ENCODE measurements at places on chromosomes 6 and 20.

DNA sequence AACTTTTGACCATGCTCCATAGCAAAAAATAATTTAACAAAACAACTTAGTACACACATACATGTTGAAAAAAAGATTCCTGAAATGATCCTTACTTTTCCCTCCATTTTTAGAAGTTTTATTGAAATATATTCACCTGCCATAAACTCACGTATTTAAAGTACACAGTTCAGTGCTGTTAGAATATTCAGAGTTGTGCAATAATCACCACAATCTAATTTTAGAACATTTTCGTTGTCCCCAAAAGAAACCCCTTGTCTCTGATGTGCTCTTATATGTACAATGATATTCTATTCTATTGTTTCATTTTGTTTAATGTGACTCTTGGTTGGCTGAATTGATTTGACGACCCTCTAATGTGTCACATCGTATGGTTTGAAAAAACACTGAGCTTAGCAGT, 15.9 kb downstream of the ROS1 start:
- DNase-seq: no peak

GRCh38 chr6:127190552-127190951, 72.1 kb downstream of the RSPO3 start:
- DNase-seq: no peak

- DNase-seq: no peak
Measured at GRCh38 chr6:132669690-132670291, 10.8 kb upstream of the TAAR1 start.

GRCh38 chr6:148629181-148629580, 117.6 kb upstream of the UST start:
- DNase-seq: no peak

DNA sequence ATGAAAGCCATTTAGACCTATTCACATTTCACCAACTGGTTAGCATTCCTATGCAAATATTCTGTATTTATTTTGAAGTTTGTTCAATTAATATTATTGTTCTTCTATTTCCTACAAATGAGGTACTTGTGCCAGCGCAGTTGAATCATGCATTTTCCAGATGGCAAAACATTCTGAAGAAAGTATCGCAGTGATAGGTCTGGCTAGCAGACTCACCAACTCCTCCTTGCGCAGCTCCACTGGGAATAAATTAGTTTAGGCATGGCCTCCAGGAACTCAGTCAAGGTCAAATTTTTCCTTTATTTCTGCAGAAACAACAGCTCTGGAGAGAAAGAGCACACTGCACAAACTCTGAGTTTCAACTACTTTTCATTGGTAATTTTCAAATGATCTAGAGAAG, 437.7 kb downstream of the COL12A1 start:
- DNase-seq: no peak

DNA sequence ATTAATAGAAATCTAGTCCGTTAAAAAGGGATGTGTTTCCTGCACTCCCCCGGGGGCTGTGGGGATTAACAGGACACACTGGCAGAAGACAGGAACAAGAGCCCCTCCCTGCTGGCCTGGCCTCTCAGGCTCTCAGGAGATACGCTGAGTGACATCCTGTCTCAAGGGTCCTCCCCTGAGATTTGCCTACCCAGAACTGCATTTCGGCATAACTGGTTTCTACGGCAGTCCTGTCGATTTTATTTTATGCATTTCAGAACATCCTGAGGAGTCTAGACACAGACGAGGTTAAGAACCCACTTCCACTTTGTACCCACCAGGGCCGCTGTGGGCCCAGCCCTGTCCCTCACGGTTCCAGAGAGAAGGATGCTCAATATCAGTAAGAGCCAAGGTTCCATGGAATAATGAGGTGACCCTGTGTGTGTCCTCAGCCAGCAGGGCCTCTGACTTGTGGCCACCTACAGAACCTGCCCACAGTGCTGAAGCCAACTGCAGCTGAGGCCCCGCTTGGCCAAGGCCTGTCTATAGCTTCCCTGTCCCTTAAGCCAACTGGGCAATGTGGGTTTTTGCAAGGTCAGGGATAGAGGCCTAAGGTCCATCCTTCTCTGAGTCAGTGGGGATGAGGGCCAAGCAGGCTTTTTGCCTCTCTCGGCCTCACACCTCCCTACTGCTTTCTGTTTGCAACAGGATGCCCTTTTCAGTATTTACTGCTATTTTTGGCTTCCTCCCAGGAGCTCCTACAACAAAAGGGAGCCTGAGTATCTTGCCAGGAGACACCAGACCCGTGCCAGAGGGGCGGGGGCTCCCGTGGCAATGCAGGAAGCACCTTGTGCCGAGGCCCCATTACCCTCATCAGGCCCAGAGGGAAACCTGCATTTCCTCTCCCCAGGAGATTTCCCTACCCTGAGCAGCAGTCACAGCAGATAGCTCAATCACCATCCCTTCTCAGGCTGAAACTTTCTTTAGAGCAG, 14.7 kb downstream of the UQCC2 start:
- DNase-seq: no peak

GRCh38 chr6:157449610-157450009, 68.6 kb downstream of the ZDHHC14 start:
- no peak for DNase-seq

- no peak for DNase-seq
Measured at GRCh38 chr6:47016261-47016660, 25.9 kb downstream of the ADGRF1 start.

DNA sequence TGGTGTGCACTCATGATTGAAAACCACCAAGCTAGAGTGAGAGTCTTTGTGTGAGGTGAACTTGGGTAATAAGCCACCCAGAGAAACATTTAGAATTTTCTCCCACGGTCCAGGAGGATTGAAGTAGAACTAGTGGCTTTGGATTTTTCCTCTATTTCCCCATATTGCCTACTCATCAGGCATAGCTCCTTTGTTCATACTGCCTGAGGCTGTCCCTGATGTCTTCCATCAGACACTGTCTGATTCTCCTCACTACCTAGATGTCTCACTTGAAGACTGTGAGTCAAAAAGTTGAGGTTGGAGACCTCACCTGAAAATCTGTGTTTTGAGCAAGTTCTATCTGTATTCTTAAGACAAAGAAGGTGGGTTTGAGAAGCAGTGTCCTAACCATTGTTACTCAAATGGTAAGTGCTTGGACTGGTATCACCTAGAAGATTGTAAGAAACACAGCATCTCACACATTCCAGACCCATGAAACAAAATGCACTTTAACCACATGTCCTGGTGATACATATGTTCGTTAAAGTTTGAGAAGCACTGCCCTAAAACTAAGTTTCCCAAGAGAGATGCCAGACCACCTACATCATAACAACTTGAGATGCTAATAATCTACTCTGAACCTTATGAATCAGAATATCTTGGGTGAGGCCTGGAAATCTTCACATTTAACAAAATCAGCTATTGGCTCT, 523.4 kb upstream of the BTBD3 start:
- no peak for DNase-seq

- DNase-seq: no peak
Measured at GRCh38 chr20:25277941-25278521, 30.1 kb downstream of the PYGB start.

DNA sequence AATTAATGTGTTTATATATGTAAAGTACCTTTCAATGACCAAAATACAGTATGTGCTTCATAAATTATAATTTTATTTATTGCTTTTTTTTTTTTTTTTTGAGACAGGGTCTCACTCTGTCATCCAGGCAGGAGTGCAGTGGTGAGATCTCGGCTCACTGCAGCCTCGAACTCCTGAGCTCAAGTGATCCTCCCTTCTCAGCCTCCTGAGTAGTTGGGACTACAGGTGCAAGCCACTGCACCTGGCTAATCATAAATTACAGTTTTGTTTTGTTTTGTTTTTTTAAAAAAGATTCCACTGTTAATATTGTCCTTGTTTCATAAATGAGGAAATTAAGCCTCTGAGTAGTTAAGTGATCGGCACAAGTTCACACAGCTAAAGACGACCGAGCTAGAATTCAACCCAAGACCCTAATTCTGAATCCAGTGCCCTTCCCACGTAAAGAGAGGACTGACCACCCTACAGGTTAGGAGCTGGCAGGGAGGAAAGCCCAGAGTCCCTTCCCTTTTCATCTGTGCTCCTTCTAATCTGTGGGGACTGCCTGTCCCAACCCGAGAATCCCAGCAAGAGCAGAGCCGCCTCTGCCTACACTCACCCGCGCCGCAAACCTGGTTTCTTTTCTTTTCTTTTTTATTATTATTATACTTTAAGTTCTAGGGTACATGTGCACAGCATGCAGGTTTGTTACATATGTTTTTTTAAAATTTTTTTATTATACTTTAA, 8.5 kb upstream of the GDF5 start:
- DNase-seq: no peak

- DNase-seq: no peak
Measured at GRCh38 chr6:51654647-51655046, 432.8 kb downstream of the PKHD1 start.

DNA sequence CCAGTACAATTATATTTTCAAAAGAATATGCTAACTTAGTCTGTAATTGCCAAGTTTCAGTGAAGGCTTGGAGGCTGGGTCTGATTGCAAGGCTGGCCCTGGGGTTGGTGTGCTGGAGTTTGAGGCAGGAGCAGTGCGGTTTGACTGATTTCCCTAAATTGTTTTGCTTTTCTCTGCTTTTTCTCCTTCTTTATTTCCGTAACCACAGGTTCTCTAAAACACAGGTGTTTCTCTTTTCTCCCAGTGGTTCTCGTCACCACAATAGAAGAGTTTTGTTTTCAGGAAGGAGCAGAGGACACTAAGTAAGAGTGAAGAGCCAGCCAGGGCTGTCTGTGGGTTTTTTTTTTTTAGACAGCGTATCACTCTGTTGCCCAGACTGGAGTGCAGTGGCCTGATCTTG, 8.2 kb upstream of the SNX9 start:
- no peak for DNase-seq

- no peak for DNase-seq
Measured at GRCh38 chr6:41938590-41939175, 2.9 kb downstream of the CCND3 start.

DNA sequence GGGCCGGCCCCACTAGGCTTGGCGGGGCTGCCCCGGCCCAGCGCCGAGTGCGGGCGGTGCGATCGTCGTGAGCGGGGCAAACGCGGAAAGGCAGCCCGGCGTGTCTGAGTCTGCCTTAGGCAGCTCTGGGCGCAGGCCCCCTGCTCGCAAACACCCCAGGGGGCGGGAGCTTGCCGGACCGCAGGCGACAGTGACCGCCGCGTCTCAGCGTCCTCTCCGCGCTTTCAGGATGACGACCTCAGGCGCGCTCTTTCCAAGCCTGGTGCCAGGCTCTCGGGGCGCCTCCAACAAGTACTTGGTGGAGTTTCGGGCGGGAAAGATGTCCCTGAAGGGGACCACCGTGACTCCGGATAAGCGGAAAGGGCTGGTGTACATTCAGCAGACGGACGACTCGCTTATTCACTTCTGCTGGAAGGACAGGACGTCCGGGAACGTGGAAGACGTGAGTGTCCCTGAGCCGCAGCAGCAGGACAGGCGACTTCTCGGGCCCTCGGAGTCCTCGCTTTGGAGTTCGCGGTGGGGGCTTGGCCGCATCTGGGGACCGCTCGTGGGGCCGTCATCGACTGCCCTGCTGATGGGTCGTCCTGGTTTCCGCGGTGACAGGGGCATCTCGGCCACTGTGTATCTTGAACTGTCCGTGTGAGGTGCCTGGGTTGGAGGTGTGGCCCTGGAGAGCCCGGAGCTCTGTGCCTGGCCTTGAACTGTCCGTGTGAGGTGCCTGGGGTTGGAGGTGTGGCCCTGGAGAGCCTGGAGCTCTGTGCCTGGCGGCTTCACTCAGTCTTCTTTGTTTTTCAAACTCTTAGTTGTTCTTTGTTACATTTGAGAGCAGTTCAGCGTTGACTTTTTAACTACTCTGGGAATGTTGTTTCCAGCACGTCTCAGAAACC, 786 bp downstream of the ADRM1 start:
- no peak for DNase-seq

DNA sequence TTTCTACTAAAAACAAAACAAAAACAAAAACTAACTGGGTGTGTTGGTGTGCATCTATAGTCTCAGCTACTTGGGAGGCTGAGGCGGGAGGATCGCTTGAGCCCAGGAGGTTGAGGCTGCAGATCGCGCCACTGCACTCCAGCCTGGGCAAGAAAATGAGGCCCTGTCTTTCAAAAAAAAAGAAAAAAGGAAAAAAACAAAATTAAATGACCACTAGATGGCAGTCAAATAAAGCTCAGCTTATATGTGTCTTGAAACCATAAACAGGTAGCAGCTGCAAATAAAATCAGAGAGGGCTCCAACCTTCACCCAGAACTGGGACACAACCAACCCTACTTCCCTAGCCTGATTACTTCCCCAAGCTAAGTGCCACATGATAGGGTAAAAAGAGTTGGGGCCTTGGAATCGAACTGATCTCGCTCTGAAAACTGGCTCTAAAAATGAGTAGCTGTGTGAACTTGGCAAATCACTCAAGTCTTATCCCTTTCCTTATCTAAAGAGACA, 67.1 kb upstream of the ADGRF4 start:
- no peak for DNase-seq

- DNase-seq: no peak
Measured at GRCh38 chr6:783966-784735, 91.2 kb upstream of the EXOC2 start.

GRCh38 chr20:46215913-46216707, 92.2 kb downstream of the CDH22 start:
- DNase-seq: no peak

- DNase-seq: no peak
Measured at GRCh38 chr6:40874495-40874894, 164.5 kb downstream of the UNC5CL start.

GRCh38 chr6:41957117-41957516, 15.5 kb upstream of the CCND3 start:
- DNase-seq: no peak

- no peak for DNase-seq
Measured at GRCh38 chr6:107237992-107238660, 122.8 kb upstream of the BEND3 start.

DNA sequence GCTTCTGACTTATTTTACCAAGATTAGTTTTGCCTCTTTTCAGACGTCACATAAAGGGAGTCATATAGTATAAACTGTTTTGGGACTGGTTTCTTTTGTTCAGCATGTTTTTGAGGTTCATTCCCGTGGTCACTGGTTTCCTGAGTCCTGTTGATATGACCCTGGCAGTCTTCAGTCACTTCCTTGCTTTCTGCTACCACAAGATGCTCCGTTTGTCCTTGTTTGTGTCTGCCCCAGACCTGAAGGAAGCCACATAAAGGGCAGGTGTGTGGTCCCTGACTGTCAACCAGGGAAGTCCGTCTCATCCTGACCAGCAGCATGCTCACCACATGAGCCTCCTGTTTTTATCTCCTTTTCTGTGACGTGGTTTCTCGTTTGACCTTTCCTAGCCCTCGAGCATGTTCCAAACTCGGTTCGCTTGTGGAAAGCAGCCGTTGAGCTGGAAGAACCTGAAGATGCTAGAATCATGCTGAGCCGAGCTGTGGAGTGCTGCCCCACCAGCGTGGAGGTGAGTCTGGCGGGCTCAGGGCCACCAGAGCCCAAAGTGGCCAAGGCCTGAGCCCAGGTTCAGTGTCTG, 26.1 kb upstream of the C20orf204 start:
- no peak for DNase-seq

GRCh38 chr20:35463455-35464300, 8.3 kb downstream of the CEP250 start:
- DNase-seq: peak; percentile 28

DNA sequence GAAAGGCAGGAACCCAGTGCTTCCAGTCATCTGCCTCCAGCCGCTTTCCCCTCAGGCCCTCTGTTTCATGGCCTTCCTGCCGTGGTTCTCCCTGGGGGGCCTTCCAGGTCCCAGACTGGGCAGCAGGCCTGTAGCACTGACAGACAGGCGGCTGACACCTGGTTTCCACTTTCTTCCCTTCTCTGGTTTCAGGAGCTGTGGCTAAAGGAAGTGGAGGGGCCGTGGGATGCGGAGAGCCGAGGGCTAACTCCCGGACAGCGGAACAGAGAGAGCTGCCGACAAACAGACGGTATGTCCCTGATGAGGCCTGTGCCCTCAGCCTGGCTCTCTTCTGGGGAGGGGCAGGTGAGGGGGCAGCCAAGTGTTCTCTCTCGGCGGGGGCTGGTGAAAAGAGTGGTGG, 12.5 kb downstream of the LRRC73 start:
- no peak for DNase-seq

All from stimulated activated CD8-positive, alpha-beta memory T cell treated with anti-CD3 and anti-CD28 coated beads, Interleukin-7, amount 100 ng/mL, for 4 hours (primary cell).